SJSA1 (cell line): ENCODE measurements at places on chromosomes 3 and 15.
A peak's percentile ranks its signal among the peaks of the same experiment; 100 is the strongest.

- no peak for DNase-seq
- no peaks in the 10 kb centered on the region for H3K36me3 ChIP-seq
- H3K27me3 ChIP-seq = no peaks in the 10 kb centered on the region
- no peaks in the 10 kb centered on the region for H3K4me1 ChIP-seq
- H3K27ac ChIP-seq = no peak overlapping the region
Observed at GRCh38 chr3:115646027-115646690, 22.8 kb downstream of the GAP43 start.

- DNase-seq = no peak
- no peak overlapping the region for H3K27ac ChIP-seq
- no peaks in the 10 kb centered on the region for H3K36me3 ChIP-seq
- H3K27me3 ChIP-seq = no peaks in the 10 kb centered on the region
Observed at GRCh38 chr3:152146461-152146860, 122.3 kb upstream of the MBNL1 start.

DNA sequence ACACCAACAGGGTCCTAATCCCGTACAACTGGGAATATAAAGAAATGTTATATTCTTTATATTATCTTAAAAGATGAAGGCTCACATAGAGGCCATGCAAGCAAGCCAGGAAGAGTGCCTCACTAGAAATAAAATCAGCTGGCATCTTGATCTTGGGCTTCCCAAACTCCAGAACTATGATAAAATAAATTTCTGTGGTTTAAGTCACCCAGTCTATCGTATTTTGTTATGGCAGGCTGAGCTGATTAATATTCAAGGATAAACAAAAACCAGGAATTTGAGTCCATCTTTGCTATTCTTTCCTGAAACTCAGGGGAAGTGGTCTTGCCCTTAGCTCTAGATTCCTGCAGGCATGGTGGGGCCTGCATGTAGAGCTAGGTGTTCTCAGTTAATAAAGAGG, 42.7 kb downstream of the ATOSA start:
- H3K4me1 ChIP-seq = 0 out of 2 replicates have a peak, but pooled peaks cover 3% of the 10 kb centered on the region
- H3K4me3 ChIP-seq = no peak overlapping the region
- no peaks in the 10 kb centered on the region for H3K36me3 ChIP-seq
- DNase-seq = no peak
- no peak overlapping the region for H3K27ac ChIP-seq

GRCh38 chr15:24772266-24772665, 96.7 kb downstream of the NPAP1 start:
- no peak overlapping the region for H3K4me3 ChIP-seq
- H3K4me1 ChIP-seq = no peaks in the 10 kb centered on the region
- no peaks in the 10 kb centered on the region for H3K36me3 ChIP-seq
- no peak overlapping the region for H3K27ac ChIP-seq
- no peaks in the 10 kb centered on the region for H3K27me3 ChIP-seq

GRCh38 chr15:37638116-37638515, 296.3 kb upstream of the TMCO5A start:
- DNase-seq = no peak
- no peaks in the 10 kb centered on the region for H3K4me1 ChIP-seq
- H3K4me3 ChIP-seq = no peak overlapping the region
- H3K27me3 ChIP-seq = no peaks in the 10 kb centered on the region
- no peaks in the 10 kb centered on the region for H3K36me3 ChIP-seq

DNA sequence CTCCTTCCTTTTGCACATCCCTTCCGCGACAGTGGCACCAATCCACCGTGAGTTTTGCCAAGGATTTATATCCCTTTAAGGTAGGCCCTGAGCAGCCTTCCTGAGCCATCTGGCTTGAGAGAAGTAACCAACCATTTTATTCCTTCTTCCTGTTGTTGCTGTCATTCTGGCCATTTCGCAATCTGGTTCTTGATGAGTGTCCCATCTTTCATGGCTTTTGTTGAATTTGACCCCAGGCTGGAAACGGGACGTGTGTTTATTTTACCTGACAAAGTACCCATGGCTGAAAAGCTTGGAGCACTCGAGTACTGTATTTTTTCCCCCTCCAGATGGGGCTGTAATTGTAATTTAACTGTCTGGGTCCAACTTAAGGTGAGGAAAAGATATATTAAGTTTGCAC, 173.4 kb downstream of the WNT5A start:
- H3K4me1 ChIP-seq = no peaks in the 10 kb centered on the region
- H3K27me3 ChIP-seq = no peaks in the 10 kb centered on the region
- no peak overlapping the region for H3K27ac ChIP-seq
- H3K4me3 ChIP-seq = no peak overlapping the region

DNA sequence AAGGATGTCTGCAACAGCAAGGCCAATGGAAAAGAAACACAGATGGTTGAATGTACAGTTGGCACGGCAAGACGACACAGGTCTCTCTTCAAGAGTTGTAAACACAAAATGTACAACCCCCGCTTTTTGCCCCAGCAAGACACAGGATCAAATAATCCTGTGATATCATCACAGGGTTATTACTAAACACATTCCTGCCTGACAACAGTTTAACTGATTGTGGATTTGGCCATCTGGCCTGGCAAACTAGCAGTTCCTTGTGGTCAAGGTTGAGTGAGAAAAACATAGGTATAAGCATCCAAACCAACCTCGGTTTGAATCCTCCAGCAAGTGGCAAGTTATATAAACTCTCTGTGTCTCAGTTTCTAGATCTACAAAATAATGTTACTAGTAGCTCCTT, 23.4 kb downstream of the PARP16 start:
- H3K4me1 ChIP-seq = no peaks in the 10 kb centered on the region
- H3K27me3 ChIP-seq = no peaks in the 10 kb centered on the region
- 0 out of 2 replicates have a peak, but pooled peaks cover 5% of the 10 kb centered on the region for H3K36me3 ChIP-seq
- H3K4me3 ChIP-seq = no peak overlapping the region
- no peak for DNase-seq

- no peak overlapping the region for H3K4me3 ChIP-seq
- no peak for DNase-seq
- peaks cover 30% of the 10 kb centered on the region for H3K4me1 ChIP-seq
- no peaks in the 10 kb centered on the region for H3K27me3 ChIP-seq
- peak overlapping the region; percentile 55 for H3K27ac ChIP-seq
- H3K36me3 ChIP-seq = peaks cover 31% of the 10 kb centered on the region
Observed at GRCh38 chr3:188546835-188547670, 393.1 kb downstream of the LPP start.

DNA sequence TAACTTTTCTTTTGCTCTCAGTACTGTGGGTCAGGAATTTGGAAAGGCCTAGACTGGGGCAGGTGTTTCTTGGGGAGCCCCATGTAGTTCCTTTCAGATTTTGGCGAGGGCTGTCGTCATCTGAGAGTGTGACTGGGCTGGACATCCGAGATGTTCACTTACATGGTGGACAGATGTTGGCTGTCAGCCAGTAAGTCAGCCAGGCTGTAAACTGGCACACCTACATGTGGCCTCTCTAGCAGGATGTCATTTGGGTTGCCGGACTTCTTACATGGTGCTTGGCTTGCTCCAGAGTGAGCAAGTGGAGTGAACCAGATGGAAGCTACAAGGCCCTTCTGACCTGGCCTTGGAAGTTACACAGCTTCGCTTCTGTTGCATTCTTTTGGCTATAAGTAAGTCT, 20.7 kb downstream of the TATDN2 start:
- no peak overlapping the region for H3K4me3 ChIP-seq
- no peak for DNase-seq

- no peaks in the 10 kb centered on the region for H3K36me3 ChIP-seq
- no peak overlapping the region for H3K27ac ChIP-seq
- peaks cover 1% of the 10 kb centered on the region for H3K4me1 ChIP-seq
- no peak for DNase-seq
- no peaks in the 10 kb centered on the region for H3K27me3 ChIP-seq
Observed at GRCh38 chr3:51378726-51379125, 6.4 kb upstream of the MANF start.

DNA sequence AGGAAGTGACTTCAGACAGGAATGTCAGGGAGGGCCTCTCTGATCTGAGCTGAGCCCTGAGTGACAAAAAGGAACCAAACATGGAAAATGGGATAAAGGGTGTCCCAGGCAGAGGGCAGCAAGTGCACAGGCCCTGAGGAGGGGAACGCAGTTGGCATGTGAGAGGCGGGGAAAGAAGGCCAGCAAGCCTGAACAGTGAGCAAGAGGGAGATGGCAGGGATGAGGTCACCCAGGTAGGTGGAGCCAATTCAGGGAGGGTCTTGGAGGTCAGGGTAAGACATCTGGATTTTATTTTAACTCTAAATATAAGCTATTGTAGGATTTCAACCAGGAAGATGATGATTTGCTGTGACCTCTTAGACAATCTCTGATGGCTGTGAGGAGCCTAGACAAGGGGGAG, 167.7 kb downstream of the LRTM1 start:
- H3K27ac ChIP-seq = no peak overlapping the region
- no peaks in the 10 kb centered on the region for H3K27me3 ChIP-seq
- no peak overlapping the region for H3K4me3 ChIP-seq
- no peak for DNase-seq
- H3K4me1 ChIP-seq = peaks cover 19% of the 10 kb centered on the region

- H3K27me3 ChIP-seq = no peaks in the 10 kb centered on the region
- H3K27ac ChIP-seq = no peak overlapping the region
- no peak for DNase-seq
- no peaks in the 10 kb centered on the region for H3K36me3 ChIP-seq
Observed at GRCh38 chr3:173529062-173529711, 131.6 kb downstream of the NLGN1 start.

DNA sequence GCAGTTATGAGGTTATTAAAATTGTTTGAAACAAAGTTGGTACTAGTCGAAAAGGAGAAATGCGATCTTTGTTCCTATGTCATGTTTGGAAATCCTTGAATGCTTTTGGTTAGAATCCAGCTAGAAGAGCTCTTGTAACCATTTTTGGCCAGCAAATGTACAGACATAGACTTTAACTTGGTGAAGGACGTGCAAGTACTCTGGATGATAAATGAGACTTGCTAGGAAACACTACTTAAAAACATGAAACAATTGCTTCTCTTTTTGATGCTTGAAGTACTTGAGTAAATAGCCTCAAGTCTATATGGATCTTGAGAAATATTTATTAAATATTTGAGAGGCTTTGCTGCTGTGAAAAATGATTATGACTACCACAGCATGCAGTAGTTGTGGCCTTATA, 95.8 kb downstream of the CADM2 start:
- no peak for DNase-seq
- H3K27me3 ChIP-seq = no peaks in the 10 kb centered on the region
- no peak overlapping the region for H3K4me3 ChIP-seq
- no peaks in the 10 kb centered on the region for H3K36me3 ChIP-seq

DNA sequence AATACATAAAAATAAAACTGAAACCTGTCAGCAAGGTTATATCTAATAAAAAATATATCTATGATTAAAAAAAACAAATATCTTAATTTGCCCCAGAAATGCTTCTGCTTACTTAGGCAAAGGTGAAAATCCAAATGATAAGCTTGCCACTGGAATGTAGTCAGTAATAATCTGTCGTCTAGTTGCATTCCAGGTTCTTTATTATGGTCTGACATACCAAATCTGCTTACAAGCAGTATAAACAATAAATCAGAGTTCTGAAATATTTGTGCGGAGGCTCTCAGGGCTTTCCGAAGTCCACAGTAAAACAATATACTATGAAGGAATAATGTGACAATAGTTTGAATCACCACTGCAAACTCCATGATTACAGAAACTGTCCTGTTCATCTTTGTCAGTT, 1133.5 kb downstream of the ROBO1 start:
- H3K27me3 ChIP-seq = no peaks in the 10 kb centered on the region
- H3K4me1 ChIP-seq = peaks cover 13% of the 10 kb centered on the region
- H3K4me3 ChIP-seq = no peak overlapping the region
- no peak overlapping the region for H3K27ac ChIP-seq
- DNase-seq = no peak

GRCh38 chr15:51505251-51505650, 117.3 kb downstream of the DMXL2 start:
- no peaks in the 10 kb centered on the region for H3K36me3 ChIP-seq
- H3K27me3 ChIP-seq = no peaks in the 10 kb centered on the region
- no peak overlapping the region for H3K27ac ChIP-seq
- DNase-seq = no peak

- H3K4me3 ChIP-seq = no peak overlapping the region
- no peaks in the 10 kb centered on the region for H3K4me1 ChIP-seq
- H3K36me3 ChIP-seq = no peaks in the 10 kb centered on the region
- H3K27me3 ChIP-seq = no peaks in the 10 kb centered on the region; the same call in 1 of the 2 replicates
Observed at GRCh38 chr3:27927882-27928281, 205.8 kb upstream of the EOMES start.

GRCh38 chr3:138513090-138513843, 78.9 kb downstream of the ESYT3 start:
- H3K27ac ChIP-seq = no peak overlapping the region
- no peaks in the 10 kb centered on the region for H3K27me3 ChIP-seq

GRCh38 chr3:120839120-120839519, 68.9 kb upstream of the STXBP5L start:
- no peaks in the 10 kb centered on the region for H3K4me1 ChIP-seq
- DNase-seq = no peak
- no peak overlapping the region for H3K4me3 ChIP-seq

GRCh38 chr3:149013726-149014125, 22.4 kb downstream of the GYG1 start:
- no peaks in the 10 kb centered on the region for H3K27me3 ChIP-seq
- H3K4me1 ChIP-seq = peaks cover 13% of the 10 kb centered on the region
- no peak overlapping the region for H3K4me3 ChIP-seq
- H3K36me3 ChIP-seq = peaks cover 21% of the 10 kb centered on the region
- H3K27ac ChIP-seq = no peak overlapping the region

DNA sequence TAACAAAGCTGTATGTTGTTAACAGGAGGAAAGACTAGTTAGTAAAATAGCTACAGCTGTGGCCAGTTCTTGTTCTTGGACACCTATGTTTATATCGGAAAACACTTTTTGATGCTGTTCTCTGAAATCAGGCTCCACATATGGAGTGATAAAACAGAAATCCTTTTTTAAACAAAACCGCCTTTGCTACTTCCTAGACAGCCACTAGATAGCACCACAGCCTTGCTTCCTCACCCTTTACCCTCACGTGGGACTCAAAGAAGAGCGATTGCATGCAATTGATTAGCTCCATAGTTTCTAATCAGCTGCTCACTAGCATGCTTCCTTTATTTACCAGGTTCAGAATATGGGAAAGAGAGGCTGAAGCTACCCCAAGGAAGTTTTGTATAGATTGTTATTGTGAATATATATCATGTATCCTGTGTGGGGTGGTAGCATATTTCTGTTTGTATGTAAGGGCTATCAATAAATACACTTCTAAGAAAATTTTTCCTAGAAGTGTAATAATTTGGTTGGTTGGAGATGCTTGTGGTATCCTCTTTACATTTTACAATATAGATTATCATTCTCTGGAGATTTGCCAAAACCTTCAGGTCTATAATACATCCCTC, 4.3 kb upstream of the MTFMT start:
- no peak overlapping the region for H3K4me3 ChIP-seq
- H3K27ac ChIP-seq = peak overlapping the region; percentile 38
- DNase-seq = peak; percentile 60
- no peaks in the 10 kb centered on the region for H3K27me3 ChIP-seq
- peaks cover 5% of the 10 kb centered on the region for H3K36me3 ChIP-seq

GRCh38 chr3:162738784-162739183, 1242.2 kb downstream of the OTOL1 start:
- no peaks in the 10 kb centered on the region for H3K4me1 ChIP-seq
- no peak overlapping the region for H3K4me3 ChIP-seq
- no peaks in the 10 kb centered on the region for H3K36me3 ChIP-seq
- H3K27ac ChIP-seq = no peak overlapping the region
- H3K27me3 ChIP-seq = no peaks in the 10 kb centered on the region

DNA sequence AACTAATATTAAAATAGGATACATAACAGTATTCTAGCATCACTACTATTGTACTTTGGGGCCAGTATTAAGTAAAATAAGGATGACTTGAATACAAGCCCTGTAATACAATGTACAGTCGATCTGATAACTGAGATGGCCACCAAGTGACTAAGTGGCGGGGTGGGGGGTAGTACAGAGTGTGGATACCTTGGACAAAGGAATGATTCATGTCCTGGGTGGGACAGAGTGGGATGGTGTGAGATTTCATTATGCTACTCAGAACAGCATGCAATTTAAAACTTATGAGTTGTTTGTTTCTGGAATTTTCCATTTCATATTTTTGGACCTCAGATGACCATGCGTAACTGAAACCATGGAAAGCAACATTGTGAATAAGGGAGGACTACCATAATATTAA, 46.0 kb downstream of the SLC7A14 start:
- no peaks in the 10 kb centered on the region for H3K36me3 ChIP-seq
- H3K27ac ChIP-seq = no peak overlapping the region
- H3K4me1 ChIP-seq = no peaks in the 10 kb centered on the region
